ENCODE measurements at places on chromosomes 6 and 20. TPM values are rescaled to one million over a fixed set of nuclear protein-coding genes. Genes with fewer than 3 reads are reported as not detected.

OTOR gene
- not detected for total RNA-seq

NFATC2 gene
- 14.0 TPM for total RNA-seq

ETV7 gene
- 0.45 TPM for total RNA-seq

BPIFA1 gene
- total RNA-seq, result not detected

SUPT3H gene
- total RNA-seq, result 23.2 TPM

DNA sequence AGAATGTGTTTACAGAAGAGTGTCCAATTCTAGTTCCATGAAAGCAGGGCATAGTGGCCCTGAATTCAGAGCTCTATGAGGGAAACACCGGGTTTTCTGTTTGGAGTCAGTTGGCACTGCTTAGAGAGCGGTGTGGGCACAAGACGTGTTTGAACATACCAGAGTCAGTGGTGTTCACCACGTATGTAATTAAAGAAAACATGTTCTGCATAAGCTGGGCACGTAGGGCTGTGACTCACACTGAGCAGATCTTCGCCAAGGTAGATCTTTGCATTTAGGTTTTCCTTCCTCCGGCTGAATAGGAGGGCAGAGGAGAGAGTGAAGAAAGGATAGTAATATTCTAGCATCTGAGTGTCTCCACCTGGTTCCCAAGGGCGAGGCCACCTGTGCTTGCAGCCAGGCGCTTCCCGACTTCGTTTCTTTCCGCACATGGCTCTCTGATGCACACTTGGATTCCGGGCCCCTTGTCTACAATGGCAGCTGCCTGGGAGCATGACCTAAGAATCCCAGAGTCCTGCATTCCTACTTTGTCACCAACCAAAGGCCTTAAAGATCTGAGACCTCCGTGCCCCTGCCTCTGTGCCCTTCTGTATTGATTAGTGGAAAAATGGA is 136.2 kb downstream of the ERMARD start:
- no peak for DNase-seq
- no peaks in the 10 kb centered on the region for H3K4me1 ChIP-seq
- H3K4me3 ChIP-seq, result no peak overlapping the region
- H3K36me3 ChIP-seq, result no peaks in the 10 kb centered on the region

DNA sequence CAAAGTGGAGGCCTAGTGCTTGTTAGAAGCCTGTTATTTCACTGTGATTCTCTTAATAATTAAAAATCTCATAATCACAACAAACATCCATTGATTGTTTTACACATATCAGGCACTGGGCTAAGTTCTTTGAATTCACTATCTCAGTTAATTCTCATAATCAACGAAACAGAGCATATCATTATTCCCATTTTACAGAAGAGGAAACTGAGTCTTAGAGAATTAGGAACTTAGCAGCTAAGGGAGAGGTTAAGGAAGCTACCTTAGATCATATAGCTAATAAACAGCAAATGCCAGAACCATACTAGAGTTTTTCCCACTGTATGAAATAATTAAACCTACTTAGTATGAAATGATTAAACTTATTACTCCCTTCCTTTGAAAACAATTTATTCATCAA is 7.0 kb downstream of the HMGN3 start:
- H3K4me3 ChIP-seq, result no peak overlapping the region
- H3K27ac ChIP-seq, result no peak overlapping the region
- H3K27me3 ChIP-seq, result no peaks in the 10 kb centered on the region

GRCh38 chr6:37696220-37696840 is 1.4 kb downstream of the MDGA1 start:
- no peaks in the 10 kb centered on the region for H3K36me3 ChIP-seq
- DNase-seq, result no peak
- peak overlapping the region; percentile 66 for H3K4me3 ChIP-seq
- no peak overlapping the region for H3K27ac ChIP-seq
- peaks cover 22% of the 10 kb centered on the region for H3K4me1 ChIP-seq

DNA sequence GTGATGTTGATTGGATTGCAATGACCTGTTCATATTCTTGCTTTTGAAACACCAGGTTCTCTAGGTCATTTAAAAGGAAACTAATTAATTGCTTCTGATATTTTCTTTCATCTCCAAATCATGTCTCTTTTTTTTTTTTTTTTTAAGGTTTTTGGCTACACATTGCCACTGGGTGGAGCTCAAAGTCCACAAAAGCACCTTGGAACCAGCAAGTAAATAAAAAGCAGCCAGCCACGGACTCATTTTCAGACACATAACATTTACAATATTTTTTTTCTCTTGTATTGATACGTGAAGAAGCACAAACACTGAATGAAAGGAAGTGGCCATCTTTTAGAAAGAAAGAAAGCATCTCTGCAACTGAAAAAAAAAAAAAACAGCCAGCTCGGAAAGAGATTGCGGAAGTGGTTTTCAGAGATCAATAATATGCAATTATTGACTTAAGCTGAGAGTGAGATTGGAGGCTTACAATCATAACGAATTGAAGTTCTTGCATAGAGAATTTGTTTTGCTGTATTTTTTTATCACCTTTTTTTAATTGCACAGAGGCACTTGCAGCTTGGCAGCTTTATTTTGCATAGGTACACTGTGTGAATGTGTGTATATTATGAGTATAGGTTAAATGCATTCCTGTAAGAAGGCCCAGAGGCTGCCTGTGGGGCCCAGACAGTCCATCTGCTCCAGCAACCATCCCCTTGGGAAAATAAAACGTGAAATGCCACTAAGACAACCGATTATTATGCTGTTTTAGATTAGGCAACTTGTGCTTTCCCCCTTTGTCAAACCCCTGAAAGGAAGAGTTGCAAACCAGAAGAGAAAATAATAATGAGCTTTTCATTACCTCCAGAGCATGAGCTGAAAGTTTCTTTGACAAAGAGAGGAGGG is 28.2 kb downstream of the CGA start:
- H3K27me3 ChIP-seq, result peaks cover 4% of the 10 kb centered on the region
- H3K27ac ChIP-seq, result no peak overlapping the region

DNA sequence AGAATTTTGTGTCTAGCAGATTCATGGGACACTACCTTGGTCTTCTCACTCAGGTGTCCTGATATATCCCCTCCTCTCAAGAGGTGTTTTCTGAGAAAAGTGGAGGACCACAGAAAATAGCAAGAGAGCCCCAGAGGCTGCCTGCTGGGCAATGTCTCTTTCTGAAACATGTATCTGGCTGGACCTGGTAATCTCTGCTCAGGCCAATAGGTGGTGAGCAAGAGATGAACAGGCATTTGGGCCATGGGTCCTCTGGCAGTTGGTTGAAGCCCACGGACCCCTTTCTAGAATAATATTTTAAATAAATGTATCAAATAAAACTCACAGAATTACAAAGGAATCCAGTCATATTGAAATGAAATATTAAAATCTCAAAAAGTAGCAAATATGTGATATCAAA is 8.8 kb upstream of the THBD start:
- no peak overlapping the region for H3K27ac ChIP-seq
- no peak for DNase-seq
- peaks cover 9% of the 10 kb centered on the region for H3K4me1 ChIP-seq
- no peaks in the 10 kb centered on the region for H3K36me3 ChIP-seq
- H3K4me3 ChIP-seq, result no peak overlapping the region
- H3K27me3 ChIP-seq, result peaks cover 24% of the 10 kb centered on the region

DNA sequence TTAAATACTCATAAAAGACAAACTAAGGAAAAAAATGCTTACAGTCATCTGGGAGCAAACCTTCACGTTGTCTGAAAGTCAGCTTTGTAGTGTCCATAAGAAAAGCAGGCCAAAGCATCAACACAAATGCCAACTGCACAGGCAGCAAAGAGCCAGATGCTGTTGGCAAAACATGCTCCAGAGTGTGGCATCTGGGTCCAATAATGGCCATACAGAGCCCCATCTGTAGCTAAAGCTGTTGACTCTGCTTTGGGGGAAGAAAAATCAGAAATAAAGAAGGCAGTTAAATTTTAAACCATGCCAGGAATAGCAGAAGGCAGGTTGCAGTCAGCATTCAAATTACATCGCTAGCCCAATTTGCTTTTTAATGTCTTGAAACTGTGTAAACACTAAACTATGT is 776.3 kb downstream of the EYS start:
- no peak overlapping the region for H3K27ac ChIP-seq
- no peak for DNase-seq
- no peak overlapping the region for H3K4me3 ChIP-seq
- H3K27me3 ChIP-seq, result no peaks in the 10 kb centered on the region
- no peaks in the 10 kb centered on the region for H3K4me1 ChIP-seq

DNA sequence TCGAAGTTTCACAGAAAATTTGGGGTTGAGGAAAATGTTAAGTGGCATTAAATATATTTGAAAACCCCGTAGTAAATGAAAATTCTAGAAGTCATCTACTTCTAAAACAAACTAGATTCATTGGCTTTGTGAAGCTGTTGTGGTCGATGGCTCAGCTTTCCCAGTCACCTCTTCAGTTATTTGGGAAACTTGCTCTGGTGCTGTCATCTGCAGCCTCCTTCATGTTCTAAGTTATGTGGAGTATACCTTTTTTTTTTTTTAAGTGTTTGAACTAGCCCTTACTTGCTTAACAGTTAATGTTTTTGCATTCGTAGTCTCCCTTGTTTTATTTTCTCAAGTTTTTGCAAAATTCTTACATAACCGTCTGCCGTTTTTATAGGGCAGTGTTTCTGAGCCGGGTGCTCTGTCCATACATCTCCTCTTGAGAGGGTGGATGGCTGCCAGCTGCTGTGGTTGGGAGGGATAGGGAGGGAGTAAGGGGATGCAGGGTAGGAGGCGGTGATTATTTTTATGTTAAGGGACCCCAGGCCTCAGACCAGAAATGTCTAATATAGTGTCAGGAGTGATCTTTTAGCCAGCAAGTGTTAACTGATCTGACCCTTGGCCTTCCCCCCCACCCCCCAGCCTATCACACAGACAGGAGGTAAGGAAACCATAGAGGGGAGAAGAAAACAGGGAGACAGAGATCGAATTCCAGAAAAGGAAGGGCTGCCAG is 7.1 kb downstream of the RREB1 start:
- H3K27ac ChIP-seq, result peak overlapping the region; percentile 51
- peaks cover 64% of the 10 kb centered on the region for H3K4me1 ChIP-seq
- H3K36me3 ChIP-seq, result no peaks in the 10 kb centered on the region
- no peak for DNase-seq
- no peak overlapping the region for H3K4me3 ChIP-seq
- no peaks in the 10 kb centered on the region for H3K27me3 ChIP-seq

DNA sequence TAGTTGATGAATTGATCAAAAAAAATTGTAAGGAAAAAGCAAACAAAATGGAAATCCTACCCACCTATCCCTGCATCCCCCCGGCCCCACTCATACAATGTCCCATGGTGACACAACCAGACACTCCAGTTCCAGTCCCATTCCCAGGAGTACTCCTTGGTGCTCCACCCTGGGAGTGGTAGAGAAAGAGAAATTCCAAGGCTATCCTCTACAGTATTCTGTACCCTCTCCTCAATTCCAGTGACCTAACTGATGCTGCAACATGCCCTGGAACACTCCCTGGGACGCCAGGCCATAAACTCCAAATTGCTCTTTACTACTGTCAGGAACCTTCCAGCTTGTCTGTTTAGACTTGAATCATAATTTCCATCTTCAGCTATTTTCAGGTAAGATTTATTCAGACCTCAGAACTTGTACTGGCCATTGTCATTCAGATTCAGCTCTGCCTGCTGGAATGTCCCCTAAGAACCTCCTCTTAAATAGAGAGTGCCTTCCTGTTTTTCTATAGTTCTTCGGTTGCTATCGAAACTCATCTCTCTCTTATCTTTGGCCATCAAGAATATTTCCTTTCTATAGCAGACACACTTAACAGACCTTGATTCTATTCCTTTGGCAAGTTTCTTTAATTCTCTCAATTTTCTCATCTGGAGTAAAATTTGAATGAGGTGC is 8.7 kb downstream of the GPX6 start:
- no peaks in the 10 kb centered on the region for H3K36me3 ChIP-seq
- no peak for DNase-seq
- no peak overlapping the region for H3K27ac ChIP-seq

GRCh38 chr6:101458336-101458735 is 64.8 kb downstream of the GRIK2 start:
- H3K4me1 ChIP-seq, result peaks cover 8% of the 10 kb centered on the region
- H3K36me3 ChIP-seq, result no peaks in the 10 kb centered on the region
- no peaks in the 10 kb centered on the region for H3K27me3 ChIP-seq

- no peaks in the 10 kb centered on the region for H3K27me3 ChIP-seq
- no peaks in the 10 kb centered on the region for H3K36me3 ChIP-seq
- no peak for DNase-seq
- H3K4me1 ChIP-seq, result no peaks in the 10 kb centered on the region
- no peak overlapping the region for H3K4me3 ChIP-seq
Measured at GRCh38 chr20:24147961-24148360, 159.4 kb upstream of the GGTLC1 start.

DNA sequence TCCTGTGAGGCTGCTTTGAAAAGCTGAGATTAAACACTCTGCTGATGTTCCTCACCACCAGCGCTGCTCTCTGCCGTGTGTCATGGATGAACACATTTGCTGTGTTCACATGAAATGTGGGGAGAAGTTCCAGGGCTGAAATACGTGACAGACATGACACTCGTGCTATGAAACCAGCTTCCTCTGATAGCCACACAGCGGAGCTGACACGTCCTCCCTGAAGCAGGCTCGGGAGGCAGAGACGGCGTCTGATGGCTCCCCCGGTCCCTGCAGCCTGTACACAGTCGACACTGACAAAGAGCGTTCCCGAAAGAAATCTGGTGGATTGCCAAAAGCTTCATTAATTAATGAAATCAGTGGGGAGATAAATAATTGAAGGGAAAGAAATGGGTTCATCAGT is 17.5 kb downstream of the AGPAT4 start:
- peak overlapping the region; percentile 50 for H3K27ac ChIP-seq
- peaks cover 7% of the 10 kb centered on the region for H3K36me3 ChIP-seq
- H3K27me3 ChIP-seq, result no peaks in the 10 kb centered on the region
- H3K4me3 ChIP-seq, result no peak overlapping the region
- peaks cover 14% of the 10 kb centered on the region for H3K4me1 ChIP-seq

- no peak for DNase-seq
- H3K4me3 ChIP-seq, result no peak overlapping the region
- H3K27me3 ChIP-seq, result no peaks in the 10 kb centered on the region
- peaks cover 2% of the 10 kb centered on the region for H3K36me3 ChIP-seq
Measured at GRCh38 chr6:144036064-144036834, 28.2 kb upstream of the PLAGL1 start.

GRCh38 chr20:62030834-62031434 is 34.7 kb downstream of the TAF4 start:
- no peak overlapping the region for H3K4me3 ChIP-seq
- H3K36me3 ChIP-seq, result peaks cover 6% of the 10 kb centered on the region
- peak overlapping the region; percentile 73 for H3K27ac ChIP-seq
- no peak for DNase-seq
- peaks cover 21% of the 10 kb centered on the region for H3K4me1 ChIP-seq

DNA sequence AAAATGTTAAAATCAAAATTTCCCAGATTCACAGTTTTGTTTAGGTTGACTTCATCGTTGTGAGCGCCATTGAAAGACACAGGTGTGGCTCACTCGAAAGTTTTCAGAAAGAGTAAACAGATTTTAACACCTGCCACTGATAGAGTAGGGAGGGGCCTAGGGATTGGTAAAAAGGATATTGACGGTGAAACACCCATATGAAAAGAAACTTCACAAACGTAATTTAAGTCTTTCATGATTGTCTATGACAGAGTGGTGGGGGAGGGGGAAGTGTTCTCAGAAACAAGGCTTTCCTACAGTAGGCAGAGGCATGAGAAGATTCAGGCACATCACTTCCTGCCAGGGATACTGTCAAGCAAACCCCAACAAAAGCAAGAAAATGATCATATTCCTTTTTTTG is 101.4 kb downstream of the PERP start:
- no peak overlapping the region for H3K27ac ChIP-seq
- peaks cover 4% of the 10 kb centered on the region for H3K4me1 ChIP-seq
- H3K4me3 ChIP-seq, result no peak overlapping the region
- no peaks in the 10 kb centered on the region for H3K36me3 ChIP-seq

GRCh38 chr20:53570446-53571276 is 23.0 kb downstream of the ZNF217 start:
- H3K27me3 ChIP-seq, result no peaks in the 10 kb centered on the region
- peaks cover 5% of the 10 kb centered on the region for H3K4me1 ChIP-seq
- H3K36me3 ChIP-seq, result peaks cover 60% of the 10 kb centered on the region
- no peak overlapping the region for H3K4me3 ChIP-seq
- H3K27ac ChIP-seq, result peak overlapping the region; percentile 20

Measured in mesothelial cell of epicardium (in vitro differentiated cells).